ENCODE measurements at places on chromosomes 2 and 18.

DNA sequence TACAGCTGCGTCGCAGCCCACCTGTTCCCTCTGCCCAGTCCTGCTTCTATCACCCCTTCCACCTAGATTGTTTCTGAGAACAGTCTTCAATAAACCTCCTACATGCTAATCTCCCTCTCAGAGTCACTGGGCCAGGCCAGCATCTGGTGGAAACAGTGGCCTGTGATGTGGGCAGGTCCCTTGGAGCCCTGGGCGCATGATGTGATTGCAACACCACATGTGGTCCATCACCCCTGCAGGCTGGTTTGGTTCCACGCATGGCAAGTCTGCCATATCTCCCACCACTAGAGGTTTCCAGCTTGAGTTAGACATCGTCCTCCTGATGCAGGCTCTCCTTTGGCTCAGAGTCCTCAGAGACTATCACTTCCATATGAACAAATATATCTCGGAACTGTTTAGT, 83.5 kb downstream of the PRKCE start:
- no peak for DNase-seq

DNA sequence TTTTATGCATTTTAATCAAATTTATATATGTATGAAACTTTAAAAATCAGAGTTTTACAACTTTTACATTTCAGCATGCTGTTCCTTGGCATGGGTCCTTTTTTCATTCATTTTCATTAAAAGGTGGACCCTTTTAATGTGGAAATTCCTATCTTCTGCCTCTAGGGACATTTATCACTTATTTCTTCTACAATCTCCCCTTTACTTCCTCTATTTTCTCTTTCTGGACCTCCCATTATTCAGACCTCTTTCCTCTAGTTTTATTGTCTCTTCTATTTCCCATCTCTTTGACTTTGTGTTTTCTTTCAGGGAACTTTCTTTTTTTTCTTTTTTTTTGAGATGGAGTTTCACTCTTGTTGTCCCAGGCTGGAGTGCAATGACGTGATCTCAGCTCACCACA, 5.7 kb downstream of the PROC start:
- DNase-seq = no peak

- DNase-seq = peak; percentile 17
Observed at GRCh38 chr2:174336501-174337336, 2.0 kb downstream of the SP9 start.

GRCh38 chr2:126748929-126749518, 93.1 kb downstream of the GYPC start:
- no peak for DNase-seq

DNA sequence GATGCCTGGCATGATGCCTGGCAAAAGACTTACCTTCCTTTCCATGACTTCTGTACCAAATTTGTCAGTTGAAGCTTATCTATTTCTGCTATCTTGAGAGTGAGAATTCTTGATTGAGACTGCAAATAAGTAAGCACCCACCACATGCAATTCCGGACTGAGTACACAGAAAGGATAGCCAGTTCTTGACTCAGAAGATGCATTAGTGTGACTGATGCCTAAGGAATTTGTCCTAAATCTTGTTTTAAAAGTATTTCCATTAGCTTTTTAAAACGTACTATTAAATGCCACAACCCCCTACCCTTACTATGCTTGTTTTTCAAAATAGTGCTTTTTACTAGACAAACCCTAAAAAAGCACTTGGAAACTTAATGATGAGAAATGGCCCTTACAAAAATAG, 545 bp downstream of the MPP4 start:
- DNase-seq = peak; percentile 41

GRCh38 chr2:9139491-9140443, 66.8 kb upstream of the ASAP2 start:
- peak; percentile 27 for DNase-seq

DNA sequence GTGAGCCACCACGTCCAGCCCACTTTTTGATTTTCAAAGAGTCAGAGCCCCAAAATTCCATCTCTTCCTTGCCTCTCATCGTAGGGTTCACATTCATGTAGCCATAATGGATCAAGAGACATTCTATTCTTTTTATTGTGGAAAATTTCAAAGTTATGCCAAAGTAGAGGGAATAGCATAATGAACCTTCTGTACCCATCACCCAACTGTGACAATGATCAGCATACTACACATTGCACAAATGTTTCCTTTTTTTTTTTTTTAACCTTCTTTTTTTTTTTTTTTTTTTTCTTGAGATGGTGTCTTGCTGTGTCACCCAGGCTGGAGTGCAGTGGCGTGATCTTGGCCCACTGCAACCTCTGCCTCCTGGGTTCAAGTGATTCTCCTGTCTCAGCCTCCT, 162.4 kb downstream of the EML6 start:
- DNase-seq = no peak

- no peak for DNase-seq
Observed at GRCh38 chr2:40103590-40103989, 324.5 kb upstream of the THUMPD2 start.

DNA sequence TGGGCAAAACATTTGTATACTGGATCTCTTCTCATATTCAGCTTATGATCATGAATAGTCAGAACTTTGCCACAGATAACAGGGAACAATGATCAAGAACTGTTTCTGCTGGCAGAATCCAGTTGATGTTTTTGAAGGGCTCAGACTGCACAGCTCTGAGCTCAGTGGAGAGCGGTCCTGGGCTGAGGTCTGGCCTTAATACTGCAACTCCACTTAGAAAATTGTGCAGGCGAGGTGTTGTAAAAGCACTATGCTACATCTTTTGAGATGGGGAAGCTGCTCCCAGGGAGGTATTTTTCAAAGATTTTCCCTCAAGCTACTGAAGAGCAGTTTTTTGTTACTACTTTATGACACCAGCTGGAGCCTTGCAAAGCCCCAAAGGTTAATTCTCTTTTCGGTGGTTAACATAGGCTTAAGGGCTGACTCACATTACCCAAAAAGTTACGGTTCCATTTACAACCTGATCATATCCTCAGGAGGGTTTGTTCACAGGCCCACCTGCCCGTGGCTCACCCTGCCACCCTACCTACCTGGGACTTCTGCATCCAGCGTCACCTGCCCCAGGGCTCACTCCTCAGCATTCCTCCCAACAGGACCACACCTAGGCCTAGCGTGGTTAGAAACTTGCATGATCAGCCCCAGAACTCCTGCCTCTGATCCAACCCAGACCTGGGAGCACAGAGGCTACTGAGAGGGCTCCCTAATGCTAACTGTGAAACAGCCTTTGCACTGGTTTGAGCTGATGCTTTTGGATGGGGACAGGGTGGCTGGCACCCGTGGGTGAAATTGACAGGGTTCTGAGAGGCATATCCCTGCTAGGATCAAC, 114.4 kb downstream of the NCK2 start:
- DNase-seq = no peak

- DNase-seq = no peak
Observed at GRCh38 chr18:63890950-63891304, 3.4 kb downstream of the SERPINB2 start.

DNA sequence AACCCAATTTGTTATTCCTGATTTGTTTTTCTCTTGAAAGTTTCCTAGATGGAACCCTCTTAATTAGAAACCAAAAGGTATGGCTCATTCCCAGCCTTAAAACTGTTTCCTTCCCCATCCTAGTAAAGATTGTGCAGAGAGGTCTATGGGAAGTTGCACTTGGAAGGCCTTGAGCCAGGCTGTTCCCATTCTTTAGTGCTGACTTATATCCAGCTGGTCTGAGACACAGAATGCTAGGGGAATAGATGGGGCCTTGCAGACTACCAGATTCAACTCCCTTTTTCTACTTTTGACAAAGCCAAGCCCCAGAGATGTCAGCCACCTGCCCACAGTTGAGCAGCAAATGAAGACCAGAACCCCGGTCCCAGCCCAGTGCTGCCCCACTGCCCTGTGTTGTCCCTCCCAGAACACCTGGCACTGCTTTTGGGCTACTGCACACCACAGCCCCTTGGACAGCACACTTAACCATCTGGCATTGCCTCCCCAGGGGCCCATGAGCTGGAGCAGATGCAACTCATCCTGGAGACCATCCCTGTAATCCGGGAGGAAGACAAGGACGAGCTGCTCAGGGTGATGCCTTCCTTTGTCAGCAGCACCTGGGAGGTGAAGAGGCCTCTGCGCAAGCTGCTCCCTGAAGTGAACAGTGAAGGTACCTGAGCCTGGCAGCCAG, 98.2 kb downstream of the MRO start:
- DNase-seq = no peak

GRCh38 chr18:75070625-75071483, 138.1 kb downstream of the PTGR3 start:
- DNase-seq = peak; percentile 41

DNA sequence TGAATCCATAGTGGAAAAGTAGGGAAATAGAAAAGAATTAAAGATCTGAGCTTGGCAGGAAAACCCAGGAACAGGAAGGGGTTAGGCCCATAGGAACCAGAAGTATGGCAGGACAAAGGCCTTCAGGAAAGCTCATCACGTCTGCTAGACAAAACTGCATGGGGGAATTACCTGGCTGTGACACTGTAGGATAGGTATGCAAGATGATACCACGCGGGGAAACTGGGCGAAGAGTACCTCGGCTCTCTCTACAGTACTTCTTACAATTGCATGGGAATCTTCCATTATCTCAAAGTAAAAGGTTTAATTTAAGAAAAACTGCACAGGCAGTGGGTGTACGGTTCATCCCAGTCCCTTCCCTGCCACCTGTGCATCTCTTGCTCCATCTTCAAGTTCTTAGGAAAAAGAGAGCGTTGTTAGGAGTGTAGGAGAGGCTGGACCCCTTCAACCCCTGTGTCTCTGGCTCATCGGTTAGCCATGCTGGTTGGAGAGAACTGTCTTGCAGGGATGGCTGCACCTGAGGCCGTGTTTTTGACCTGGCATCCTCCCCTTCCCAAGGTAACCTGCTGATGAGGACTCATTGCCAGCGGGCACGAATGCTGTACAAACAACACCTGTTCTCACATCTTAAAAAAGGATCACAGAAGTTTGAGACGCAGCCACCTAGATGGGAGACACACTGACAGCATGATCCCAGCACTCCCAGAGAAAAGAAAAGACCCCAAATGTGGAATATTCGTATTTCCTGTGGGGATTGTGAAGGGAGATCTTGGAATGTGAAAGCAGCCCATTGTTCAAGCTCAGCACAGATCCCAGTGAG, 120.5 kb upstream of the COPS8 start:
- DNase-seq = no peak

- no peak for DNase-seq
Observed at GRCh38 chr2:72135921-72136320, 11.7 kb downstream of the CYP26B1 start.

DNA sequence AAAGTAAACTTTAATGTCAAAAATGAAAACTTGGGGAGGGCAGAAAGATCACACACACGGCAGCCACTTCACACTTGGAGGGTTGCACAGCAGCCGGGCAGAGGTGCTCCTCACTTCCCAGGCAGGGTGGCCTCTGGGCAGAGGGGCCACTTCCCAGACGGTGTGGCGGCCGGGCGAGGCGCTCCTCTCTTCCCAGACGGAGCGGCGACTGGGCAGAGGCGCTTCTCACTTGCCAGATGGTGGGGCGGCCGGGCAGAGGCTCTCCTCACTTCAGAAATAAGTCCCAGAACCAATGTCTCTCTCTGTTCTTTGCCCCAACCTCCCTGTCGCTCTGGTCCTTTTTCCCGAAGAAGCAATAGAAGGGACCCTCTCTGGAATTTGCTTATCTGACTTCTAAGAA, 65.7 kb upstream of the LRPPRC start:
- DNase-seq = no peak
